ENCODE measurements at places on chromosomes 3 and 15.

DNA sequence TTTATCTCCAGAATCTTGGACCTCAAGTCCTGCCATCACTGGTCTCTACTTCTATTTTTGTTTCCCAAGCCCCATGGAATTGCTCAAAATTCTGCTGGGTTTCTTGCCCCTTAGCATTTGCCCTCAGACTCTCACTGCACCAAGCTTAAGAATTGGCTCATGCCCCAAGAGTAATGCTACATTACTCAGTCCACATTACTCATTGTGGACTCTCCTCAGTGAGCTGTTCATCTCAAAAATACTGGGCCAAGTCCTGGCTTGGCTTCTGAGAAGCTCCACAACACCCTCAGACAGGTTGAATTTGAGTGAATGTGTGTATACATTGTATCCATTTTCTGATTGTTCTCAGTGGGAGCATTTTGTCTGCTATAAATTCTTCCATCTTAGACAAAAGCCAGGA lies 364.4 kb upstream of the ARHGEF26 start:
- DNase-seq: no peak

GRCh38 chr3:157982359-157982758 lies 123.9 kb downstream of the SHOX2 start:
- DNase-seq: no peak

- no peak for DNase-seq
Observed at GRCh38 chr15:90020936-90021507, 19.9 kb downstream of the ZNF710 start.

- DNase-seq: peak; percentile 37
Observed at GRCh38 chr3:71069797-71070196, 513.7 kb downstream of the FOXP1 start.

DNA sequence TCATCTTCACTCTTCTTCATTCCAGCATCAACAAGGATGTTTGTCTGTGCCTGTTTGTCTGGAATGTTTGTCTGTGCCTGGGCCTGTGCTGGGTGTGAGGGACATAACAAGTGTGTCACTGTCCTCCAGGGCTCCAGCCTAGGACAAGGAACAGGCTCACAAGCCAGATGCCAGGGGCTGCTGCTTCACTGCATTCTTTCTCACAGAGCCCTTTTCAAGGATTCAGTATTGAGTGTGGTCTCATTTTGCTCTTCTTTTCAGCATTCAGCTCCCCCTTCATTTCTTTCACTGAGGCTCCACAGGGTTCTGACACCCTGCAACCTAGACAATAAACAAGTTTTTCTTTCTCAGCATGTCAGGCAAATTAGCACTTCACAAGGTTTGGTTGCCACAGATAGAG lies 43.6 kb upstream of the KY start:
- no peak for DNase-seq

- DNase-seq: no peak
Observed at GRCh38 chr3:156553705-156554356, 1.1 kb downstream of the SSR3 start.

- DNase-seq: no peak
Observed at GRCh38 chr15:70316059-70316600, 218.4 kb upstream of the TLE3 start.

Data from stimulated activated CD4-positive, alpha-beta T cell treated with anti-CD3 and anti-CD28 coated beads, Interleukin-1b, Interleukin-23, amount 100 ng/mL, for 1 hour (primary cell).